ENCODE measurements at places on chromosomes 12 and 14. TPM values are rescaled to one million over a fixed set of nuclear protein-coding genes. Genes with fewer than 3 reads are reported as not detected.

VRTN gene
- not detected for total RNA-seq

DNA sequence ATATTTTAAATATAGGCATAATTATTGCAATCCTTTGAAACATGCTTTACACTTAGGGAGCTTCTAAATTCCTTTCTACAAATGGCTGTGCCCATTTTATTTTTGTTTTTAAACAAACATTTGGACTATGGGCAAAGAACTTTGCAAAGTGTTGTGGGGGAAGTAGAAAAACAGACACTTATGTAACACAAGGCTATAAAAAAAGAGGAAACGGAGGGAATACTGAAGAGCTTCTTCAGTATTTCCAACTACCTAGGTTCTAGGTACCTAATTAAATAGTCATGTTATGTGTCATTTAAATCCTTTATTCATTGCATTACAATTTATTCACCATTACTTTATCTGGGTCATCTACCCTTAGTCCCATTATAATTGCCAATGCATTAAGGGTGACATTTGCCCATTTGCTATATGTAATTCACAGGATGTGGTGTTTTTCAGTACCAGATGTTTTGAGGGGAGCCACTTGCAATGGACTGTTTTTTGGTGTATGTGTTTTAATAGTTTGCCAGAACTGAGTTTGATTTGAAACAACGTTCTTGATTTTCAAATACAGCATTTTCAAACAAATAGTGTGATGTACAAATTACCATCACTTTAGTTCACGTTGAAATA lies 1.5 kb upstream of the MSRB3 start:
- 0 out of 2 replicates have a peak, but pooled peaks cover 5% of the 10 kb centered on the region for H3K4me1 ChIP-seq
- no peak for DNase-seq
- peaks cover 3% of the 10 kb centered on the region for H3K27me3 ChIP-seq
- no peak overlapping the region for H3K4me3 ChIP-seq
- no peaks in the 10 kb centered on the region for H3K36me3 ChIP-seq

DNA sequence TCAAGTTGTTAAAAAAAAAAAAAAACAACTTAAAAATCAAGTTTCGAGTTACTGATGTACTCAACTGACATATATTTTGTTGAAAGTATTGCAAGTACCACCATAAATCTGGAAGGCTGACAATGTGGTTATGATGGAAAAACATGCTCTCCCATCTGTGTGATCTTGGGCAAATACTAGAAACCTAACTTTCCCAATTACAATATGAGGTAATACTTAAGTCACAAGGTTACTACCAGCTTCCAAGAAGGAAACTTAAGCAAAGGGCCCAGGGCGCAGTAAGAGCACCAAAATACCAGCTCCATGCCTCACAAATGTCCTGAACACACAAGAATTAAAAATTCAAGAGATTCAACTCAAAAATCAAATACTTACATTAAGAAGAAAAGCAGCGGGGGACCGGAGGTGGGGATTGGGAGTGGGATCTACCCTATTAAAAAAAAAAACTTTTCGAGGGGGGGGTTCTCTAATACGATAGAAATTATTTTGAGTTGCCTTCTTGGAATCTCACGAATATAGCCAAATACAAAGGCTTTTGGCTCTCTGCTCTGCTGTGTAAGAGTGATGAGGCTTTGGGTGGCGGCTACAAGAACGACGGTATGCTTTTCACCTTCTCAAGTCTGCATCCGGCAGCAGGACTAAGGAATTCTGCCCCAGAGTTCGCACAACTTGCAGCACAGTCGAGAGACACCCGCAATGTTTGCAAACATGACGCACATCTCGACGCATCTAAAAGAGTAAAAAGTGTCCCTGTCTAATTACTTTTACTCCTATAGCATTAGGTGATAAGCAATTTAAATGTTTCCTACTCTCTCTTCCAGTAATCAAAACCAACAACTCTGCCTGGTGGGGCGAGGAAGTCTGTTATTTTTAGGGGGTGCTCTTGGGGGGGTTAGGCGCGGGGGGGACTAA lies 1.1 kb downstream of the SAV1 start:
- no peaks in the 10 kb centered on the region for H3K27me3 ChIP-seq
- H3K4me3 ChIP-seq: peak overlapping the region; percentile 84
- peaks cover 40% of the 10 kb centered on the region for H3K4me1 ChIP-seq
- peak overlapping the region; percentile 82 for H3K27ac ChIP-seq
- peak; percentile 37 for DNase-seq

- H3K4me3 ChIP-seq: no peak overlapping the region
- no peak overlapping the region for H3K27ac ChIP-seq
- no peaks in the 10 kb centered on the region for H3K27me3 ChIP-seq
- no peak for DNase-seq
- H3K36me3 ChIP-seq: no peaks in the 10 kb centered on the region
- peaks cover 23% of the 10 kb centered on the region for H3K4me1 ChIP-seq
Observed at GRCh38 chr12:11723993-11724392, 74.5 kb downstream of the ETV6 start.

GRCh38 chr12:46944088-46944487 lies 118.3 kb upstream of the SLC38A4 start:
- H3K36me3 ChIP-seq: no peaks in the 10 kb centered on the region
- H3K4me1 ChIP-seq: no peaks in the 10 kb centered on the region
- no peak overlapping the region for H3K4me3 ChIP-seq

DNA sequence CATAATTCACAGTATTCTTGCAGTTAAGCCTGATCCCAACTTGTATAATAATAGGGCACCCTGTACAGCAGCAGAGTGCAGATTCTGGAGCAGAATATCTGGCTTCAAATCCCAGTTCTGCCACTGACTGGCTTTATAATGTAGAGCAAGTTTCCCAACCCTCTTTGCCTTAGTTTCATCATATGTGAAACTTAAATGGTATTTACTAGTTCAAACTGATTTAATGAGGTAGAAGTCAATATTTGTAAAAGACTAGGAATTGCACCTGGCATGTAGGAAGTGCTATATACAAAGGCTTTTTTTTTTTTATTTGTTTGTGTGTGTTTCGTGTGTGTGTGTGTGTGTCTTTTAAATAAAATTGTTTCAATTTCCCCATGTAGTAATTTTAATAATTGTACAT lies 125.9 kb downstream of the CCER1 start:
- H3K36me3 ChIP-seq: no peaks in the 10 kb centered on the region
- no peak overlapping the region for H3K4me3 ChIP-seq
- no peaks in the 10 kb centered on the region for H3K27me3 ChIP-seq
- H3K4me1 ChIP-seq: no peaks in the 10 kb centered on the region
- no peak overlapping the region for H3K27ac ChIP-seq

GRCh38 chr12:28570811-28571210 lies 380.6 kb downstream of the CCDC91 start:
- peaks cover 6% of the 10 kb centered on the region for H3K4me1 ChIP-seq
- H3K27me3 ChIP-seq: no peaks in the 10 kb centered on the region
- no peak overlapping the region for H3K27ac ChIP-seq
- no peak overlapping the region for H3K4me3 ChIP-seq
- H3K36me3 ChIP-seq: no peaks in the 10 kb centered on the region

All from HepG2 (cell line).